A549 treated with Hydrocortisone at 1 μM for 4 hours (cell line): ENCODE measurements at places on chromosomes 3 and 15. TPM values are rescaled to one million over a fixed set of nuclear protein-coding genes. Genes with fewer than 3 reads are reported as not detected.

SCN11A gene
- total RNA-seq, result not detected in 5 replicates

SLC51A gene
- not detected in 5 replicates for total RNA-seq

SERINC4 gene
- 0.06 to 0.28 TPM (median 0.08 TPM) in 5 replicates for total RNA-seq

CFAP100 gene
- not detected in 5 replicates for total RNA-seq

TRIM71 gene
- total RNA-seq, result 0.02 TPM in 2 of 5 replicates, not detected in the others

PAQR5 gene
- total RNA-seq, result 81.6 to 103 TPM (median 94.1 TPM) in 5 replicates

SPTBN5 gene
- total RNA-seq, result 0.08 to 0.23 TPM (median 0.17 TPM) in 5 replicates

CLDN18 gene
- not detected in 5 replicates for total RNA-seq

DAZL gene
- total RNA-seq, result not detected in 5 replicates

CD200 gene
- not detected in 5 replicates for total RNA-seq

ATP2B2 gene
- total RNA-seq, result 0.03 to 0.12 TPM (median 0.08 TPM) in 5 replicates

TMCO5A gene
- total RNA-seq, result not detected in 5 replicates

DNAJC17 gene
- 21.2 to 25.9 TPM (median 24.3 TPM) in 5 replicates for total RNA-seq

MCF2L2 gene
- 0.13 to 0.22 TPM (median 0.18 TPM) in 5 replicates for total RNA-seq

CTXN2 gene
- total RNA-seq, result 0.03 to 0.07 TPM in 2 of 5 replicates, not detected in the others

KNG1 gene
- 0.06 TPM in 1 of 5 replicates, not detected in the others for total RNA-seq

RPP14 gene
- 9.8 to 13.6 TPM (median 10.2 TPM) in 5 replicates for total RNA-seq
